ENCODE measurements at places on chromosomes 5 and 9.
A peak's percentile ranks its signal among the peaks of the same experiment; 100 is the strongest.

- DNase-seq, result no peak
Observed at GRCh38 chr5:122612901-122613300, 162.0 kb upstream of the SNX2 start.

DNA sequence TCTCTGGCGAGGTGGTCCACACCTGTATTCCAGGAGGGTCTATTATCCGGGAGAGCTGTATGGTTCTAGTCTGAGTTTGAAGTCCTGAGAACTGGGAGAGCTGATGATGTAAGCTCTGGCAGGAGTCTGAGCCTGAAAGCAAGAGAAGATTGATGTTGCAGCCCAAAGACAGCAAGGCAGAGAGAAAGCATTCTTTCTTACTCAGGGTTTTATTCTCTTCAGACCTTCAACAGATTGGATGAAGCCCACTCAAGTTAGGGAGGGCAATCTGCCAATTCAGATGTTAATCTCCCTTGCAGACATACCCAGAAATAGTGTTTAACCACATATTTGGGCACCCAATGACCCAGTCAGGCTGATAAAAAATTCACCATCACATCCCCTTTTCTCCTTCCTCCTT is 159.1 kb downstream of the CCDC171 start:
- DNase-seq, result no peak

DNA sequence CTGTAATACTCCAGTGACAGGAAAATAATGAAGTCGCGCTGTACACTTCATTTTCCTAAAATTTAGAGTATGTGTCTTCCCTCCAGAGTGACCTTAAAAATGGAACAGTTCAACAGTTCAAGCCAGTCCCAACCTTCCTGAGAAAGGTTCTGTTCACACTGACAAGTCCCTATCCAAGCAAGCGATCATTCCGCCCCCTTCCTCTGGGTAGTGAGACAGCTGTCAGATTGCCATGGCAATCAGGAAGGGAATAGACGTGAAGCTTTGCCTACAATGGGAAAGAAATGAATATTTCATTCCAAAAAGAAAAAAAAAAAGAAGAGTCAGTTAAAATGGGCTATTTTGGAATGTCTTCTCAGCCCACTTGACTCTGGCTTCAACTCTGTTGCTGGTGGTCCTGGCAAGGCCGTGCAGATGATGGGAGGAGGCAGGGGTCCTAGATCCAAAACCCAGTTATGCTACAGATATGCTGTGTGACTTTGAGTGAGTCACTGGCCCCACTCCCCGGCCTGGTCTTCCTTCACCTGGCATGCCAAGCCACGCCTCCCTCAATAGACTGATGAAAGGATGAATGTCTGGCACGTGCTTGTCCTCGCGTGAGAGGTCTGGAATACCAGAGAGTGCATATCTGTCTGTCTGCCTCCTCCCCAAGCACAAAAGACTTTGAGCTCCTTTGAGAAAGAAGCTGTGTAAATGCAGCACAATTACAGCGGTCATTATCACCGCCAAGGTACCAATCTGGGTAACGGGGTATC is 165.8 kb upstream of the WWC1 start:
- DNase-seq, result no peak

DNA sequence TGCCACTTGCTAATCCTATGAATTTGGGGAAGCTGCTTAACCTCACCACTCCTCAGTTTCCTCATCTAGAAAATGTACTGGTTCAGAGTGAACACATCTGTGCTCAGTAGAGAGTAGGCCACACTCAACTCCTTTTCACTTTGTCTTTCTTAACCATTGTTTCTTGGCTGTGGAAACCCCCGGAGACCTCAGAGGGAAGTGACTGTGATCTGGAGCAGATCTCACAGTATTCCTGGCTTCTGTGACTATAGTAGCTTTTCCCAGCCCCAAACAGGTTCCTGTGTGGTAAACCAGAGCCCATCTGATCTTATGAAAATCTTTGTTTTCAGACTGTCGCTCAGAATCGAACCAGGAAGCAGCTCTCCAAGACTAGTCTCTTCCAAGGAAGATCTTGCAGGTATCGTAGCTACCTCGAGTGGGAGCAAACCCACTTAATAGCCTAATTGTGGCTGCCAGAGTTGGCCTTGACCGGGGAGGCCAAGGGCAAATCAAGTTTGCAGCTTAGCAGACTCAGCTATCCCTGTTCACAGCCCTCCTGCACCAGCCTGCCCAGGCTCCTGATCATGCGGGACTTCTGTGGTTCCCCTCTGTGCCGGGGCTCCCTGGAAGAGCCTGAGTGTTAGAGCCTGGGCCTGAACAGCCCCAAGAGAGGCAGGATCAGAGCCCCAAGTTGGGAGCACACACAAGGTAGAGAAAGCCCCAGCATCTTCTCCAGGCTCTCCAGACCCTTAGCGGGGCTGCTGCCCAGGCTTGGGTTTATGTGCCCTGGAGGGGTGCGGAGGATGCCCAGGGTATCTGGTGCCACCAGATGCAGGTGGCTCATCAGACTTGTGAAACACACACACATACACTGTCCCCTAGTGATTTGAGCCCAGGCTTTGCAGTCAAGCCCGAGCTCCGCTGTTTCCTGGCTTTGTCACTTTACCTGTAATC is 52.2 kb upstream of the ANGPTL2 start:
- no peak for DNase-seq

DNA sequence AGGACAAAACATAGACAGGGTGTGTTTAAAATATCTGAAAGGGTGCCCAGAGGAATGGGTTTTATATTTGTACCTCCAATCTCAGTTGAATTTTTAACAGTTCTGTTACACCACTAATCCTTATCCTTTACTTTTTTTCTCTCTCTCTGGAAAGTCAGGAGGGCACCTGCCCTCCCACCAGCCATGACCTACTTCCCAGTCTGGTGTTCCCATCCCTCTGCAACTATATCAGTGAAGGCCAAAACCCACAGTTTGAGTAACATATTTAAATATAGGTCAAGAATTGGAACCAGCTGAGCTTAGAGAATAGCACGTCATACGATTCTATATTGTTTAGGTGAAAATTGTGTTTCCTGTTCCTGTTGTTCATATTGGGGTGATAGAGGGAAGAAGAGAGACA is 229.8 kb downstream of the NTRK2 start:
- no peak for DNase-seq

DNA sequence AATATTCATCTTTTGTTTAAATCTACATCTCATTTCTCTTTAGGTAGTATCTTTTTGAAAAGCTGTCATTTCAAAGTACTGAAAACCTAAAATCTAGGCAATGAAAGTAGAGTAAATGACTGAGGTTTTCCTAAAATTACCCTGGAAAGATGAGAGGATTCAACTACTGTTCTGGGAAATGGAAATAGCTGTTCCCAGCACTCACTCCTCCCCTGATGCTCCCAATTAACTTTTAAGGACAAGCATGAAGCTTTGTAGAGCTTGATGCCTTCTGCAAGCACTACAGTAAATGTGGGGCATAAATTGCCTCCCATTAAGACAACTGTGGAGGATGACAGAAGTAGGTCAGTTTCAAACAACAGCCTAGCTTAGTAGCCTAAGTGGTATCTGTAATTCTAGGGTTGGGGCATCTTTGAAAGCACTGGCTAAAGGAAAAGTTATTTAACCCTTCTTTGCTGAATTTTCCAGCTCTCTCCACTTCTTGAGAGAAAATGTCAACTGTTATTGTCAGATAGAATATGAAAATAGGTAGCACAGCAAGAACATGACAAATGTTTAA is 100.2 kb upstream of the GNA14 start:
- no peak for DNase-seq

DNA sequence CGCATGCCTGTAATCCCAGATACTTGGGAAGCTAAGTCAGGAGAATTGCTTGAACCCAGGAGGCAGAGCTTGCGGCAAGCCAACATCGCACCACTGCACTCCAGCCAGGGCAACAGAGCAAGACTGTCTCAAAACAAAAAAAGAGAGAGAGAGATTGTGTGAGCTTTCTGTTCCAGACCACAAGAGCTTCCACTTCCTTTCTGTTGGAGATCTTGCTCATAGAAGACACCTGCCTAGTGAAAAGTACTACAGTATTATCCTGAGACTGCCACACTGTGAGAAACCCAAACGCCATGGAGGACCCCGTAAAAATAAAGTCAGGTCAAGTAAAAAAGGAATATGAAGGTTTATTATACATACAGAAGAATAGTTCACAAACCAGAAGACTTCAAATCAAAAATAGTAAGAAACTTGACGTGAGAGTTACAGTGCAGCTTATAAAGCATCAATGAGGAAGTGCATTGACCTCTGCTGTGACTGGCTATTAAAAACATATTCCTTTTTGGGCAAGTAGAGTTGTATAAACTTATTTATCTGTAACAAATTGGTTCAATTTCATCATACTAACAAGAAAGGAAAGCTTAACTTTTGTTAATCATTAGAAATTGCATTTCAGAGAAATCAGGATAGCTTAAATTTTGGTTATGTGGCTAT is 4.3 kb upstream of the EMB start:
- DNase-seq, result no peak

- peak; percentile 48 for DNase-seq
Observed at GRCh38 chr5:35777358-35778087, 79.2 kb upstream of the IL7R start.

DNA sequence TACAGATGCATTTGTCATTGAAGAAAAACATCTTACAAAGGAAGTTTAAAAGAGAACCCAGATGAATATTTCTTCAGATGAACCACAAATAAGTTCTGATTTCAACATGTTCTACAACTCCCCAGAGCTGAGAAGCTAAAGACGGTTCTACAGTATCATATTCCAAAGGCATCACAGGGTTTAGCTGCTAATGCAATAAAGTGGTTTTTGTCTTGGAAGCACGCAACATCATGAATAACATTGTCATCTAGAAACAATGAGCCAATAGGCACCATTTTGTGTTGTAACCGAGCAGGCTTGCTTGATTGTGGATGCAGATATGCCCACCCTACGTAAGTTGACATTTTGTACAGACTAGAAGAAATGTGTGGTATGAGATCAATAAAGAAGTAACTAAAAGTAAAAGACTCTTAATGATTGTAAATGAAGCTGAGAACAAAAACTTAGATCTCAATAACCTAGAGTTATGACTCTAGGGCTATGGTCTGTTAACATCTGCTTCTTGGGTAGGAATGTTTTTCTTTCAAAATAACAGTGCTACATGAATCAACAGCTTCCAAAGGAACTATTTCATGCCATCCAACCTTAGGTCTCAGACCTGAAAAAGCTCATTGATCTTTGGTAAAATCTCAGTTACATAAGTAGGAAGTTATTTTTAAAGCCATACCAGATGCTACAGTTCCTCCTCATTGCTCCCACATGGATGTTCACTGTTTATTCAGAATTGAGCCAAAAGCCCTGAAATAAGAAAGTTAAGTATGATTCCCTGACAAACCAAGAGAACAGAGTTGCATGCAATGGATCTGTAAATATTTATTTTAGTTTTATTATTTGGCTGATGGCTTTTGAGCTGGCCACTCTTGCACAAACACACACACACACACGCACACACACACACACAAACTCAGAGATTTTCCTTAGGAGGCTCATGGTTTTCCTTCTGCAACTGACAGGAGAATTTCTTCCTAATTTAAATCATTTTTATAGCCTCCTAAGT is 118.7 kb upstream of the SLCO6A1 start:
- DNase-seq, result no peak

GRCh38 chr5:113039229-113039933 is 62.8 kb downstream of the DCP2 start:
- no peak for DNase-seq

- DNase-seq, result no peak
Observed at GRCh38 chr9:78319197-78320029, 22.5 kb downstream of the PSAT1 start.

DNA sequence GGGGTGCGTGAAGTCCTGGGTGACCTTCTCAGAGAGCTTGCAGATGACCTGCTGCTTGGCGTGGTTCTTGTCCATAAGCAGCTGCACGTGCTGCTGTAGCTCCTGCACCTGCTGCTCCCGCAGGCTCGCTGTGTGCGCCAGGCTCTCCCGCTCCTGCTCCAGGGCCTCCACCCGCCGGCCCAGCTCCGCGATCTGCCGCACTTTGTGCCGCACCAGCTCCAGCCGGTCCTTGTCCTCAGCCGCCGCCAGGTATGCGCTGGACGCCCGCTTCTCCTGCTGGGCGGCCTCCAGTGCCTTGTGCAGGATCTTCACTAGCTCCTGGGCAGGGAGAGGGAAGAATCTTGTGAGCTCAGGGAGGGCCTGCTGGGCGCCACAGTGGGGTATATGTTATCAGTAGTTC is 28.5 kb upstream of the CORO2A start:
- DNase-seq, result no peak
